Kidney (tissue), 22 donors: ENCODE measurements at places on chromosomes 2 and 18.

- peak; percentile 15 for DNase-seq
Observed at GRCh38 chr2:14903709-14904374, 271.3 kb downstream of the LRATD1 start.

DNA sequence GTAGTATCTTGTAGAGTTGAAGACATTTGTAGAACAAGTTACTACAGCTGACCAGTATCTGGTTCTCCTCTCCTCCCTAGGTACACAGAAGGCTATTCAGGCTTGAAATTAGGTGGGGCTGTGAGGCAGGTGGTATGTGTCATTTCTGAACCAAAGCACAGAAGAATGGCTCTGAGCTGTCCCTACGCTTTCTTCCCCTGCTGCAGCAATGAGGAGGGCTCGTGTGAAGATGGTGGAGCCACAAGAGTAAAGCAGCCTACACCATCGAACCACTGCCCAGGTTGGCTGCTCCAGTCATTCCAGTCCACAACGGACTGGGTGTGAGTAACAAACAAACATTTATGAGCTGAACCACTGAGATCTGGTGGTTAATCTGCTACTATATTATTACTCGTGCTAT lies 148.9 kb downstream of the DTNB start:
- DNase-seq = no peak

GRCh38 chr2:215059724-215060123 lies 78.7 kb downstream of the ABCA12 start:
- DNase-seq = no peak

DNA sequence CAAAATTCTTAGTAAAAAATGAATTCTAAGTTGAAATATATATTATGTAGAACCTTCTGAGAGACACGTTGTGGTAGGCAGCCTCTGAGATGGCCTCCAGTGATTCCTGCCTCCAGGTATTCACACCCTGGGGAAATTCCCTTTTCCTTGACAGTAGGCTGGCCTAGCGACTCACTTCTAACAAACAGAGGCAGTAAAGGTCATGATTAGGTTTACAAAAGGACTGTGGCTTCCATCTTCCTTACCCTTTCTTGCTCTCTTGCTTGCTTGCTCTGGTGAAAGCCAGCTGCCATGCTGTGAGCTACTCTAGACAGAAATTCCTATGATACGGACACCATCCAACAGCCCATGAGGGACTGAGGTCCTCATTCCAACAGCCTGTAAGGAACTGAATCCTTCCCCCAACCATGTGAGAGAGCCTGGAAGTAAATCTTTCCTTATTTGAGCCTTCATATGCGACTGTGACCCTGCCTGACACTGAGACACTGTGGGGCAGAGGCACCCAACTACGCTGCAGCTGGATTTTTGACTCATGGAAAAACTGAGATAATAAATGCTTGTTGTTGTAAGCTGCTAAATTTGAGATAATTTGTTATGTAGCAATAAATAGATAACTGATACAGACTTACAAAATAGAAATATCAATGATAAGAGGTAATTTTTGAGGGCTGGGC lies 32.7 kb upstream of the SERTAD2 start:
- DNase-seq = no peak

DNA sequence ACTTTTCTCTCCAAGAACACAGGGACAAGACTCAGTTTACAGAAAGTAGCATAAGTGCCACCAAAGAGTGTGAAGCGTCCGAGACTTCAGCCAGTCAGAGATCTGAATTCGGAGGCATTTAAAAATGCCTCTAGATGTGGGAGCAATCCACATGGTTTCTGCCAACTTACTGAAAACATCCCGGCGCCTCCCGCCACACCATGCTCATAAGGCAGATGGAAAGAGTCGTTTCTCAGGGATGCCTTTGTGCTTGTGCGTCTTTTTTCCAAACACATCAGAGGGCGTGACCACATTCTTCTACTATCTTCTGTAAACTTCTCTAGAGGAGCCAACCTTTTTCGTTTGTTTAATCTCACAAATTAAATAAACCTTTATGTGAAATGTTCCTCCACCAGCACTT lies 88.7 kb downstream of the NRP2 start:
- no peak for DNase-seq
